Activated CD4-positive, CD25-positive, alpha-beta regulatory T cell (primary cell): ENCODE measurements at places on chromosomes 13 and 19.
A peak's percentile ranks its signal among the peaks of the same experiment; 100 is the strongest.

DNA sequence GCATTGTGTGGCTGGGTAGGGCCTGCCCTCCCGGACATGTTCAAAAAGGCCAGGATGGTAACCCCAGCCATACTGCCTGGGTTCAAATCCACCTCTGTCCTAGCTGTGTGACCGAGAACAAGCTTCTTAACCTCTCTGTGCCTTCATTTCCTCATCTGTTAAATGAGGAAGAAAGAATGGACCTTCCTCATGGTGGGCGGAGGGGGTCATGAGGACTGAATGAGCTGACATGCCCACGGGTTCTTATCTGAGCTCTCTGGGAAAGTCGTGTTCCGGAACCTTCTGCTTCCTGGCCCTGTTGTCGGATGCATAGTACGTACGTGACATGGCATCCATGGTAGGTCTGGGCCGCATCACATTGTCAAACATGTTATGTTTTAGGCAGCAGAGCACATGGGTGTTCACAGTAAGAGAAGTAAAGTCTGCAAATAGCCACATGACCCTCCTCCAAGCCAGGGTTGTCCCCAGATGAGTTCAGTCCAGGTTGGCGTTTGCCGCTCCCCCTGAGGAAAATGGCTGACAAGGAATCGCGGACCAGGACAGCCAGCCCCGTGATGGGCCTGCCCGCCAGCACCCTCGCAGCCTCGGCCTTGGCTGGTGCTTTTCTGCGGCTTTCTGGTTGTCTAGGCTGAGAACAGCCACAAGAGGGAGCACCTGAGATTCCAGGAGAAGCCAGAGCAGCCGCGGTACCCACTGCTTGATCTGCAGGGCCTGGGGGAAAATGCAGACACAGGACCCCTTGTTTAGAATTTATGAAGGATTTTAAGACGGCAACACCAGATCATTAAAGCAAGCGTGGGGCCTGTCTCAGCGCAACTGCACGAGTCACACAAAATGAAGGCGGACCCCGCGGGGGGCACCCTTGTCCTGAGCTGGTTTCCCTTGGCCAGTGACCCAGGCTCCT, 2.4 kb upstream of the NTN5 start:
- DNase-seq, result peak; percentile 45

DNA sequence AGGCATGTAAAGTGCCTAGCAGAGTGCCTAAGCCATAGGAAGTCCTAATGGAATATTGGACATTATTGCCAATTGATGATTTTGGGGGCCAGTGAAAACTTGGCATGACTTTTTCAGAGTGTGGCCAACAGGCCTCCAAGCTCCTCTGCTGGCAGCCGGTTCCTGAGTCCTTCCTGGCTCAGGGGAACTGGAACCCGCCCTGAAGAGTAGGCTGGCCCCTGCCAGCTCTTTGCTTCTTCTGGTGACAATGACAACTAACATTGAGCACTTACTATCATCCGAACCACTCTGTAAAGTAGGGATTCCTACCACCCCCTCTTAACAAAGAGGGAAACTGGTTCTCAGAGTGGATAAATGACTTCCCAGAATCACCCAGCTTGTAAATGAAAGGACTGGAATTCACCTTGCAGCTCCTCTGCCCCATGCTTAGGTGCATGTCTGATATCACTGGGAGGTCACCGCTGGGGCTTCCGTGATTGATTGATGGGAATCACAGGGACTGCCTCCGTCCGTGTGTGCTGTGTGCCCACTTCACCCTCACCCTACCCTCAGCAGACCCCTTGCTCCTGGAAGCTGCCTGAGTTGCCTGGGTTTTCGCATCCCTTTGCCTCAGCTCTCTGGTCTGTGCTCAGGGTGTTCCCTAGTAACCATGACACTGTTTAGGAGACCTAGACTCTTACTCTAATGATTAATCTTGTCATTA, 50.6 kb downstream of the TNFRSF19 start:
- DNase-seq, result no peak

GRCh38 chr19:46394402-46394797, 19.0 kb downstream of the CCDC8 start:
- no peak for DNase-seq

- DNase-seq, result peak; percentile 28
Measured at GRCh38 chr19:38224014-38224862, at the start of gene DPF1. Gene DPF1 (minus strand): TSS chr19:38224222. CDS start chr19:38224142, 80 bp downstream.

DNA sequence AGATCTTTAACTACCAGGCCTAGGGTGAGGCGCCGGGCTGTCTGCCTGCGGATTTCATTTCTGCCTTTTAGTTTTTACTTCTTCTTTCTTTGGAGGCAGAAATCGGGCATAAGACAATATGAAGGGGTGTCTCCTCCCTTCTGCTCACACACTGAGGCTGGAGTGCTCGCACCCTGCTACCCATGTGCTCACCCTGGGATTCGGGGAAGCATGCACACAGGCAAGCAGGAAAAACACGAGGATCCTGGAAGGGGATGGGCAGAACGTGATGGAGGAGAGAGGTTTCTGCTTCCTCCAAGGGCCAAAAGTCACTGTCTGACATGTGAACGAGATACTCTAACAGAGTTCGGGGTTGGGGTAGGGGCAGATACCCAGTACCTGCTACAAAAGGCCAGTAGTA, 28.4 kb downstream of the ZNF823 start:
- DNase-seq, result no peak

DNA sequence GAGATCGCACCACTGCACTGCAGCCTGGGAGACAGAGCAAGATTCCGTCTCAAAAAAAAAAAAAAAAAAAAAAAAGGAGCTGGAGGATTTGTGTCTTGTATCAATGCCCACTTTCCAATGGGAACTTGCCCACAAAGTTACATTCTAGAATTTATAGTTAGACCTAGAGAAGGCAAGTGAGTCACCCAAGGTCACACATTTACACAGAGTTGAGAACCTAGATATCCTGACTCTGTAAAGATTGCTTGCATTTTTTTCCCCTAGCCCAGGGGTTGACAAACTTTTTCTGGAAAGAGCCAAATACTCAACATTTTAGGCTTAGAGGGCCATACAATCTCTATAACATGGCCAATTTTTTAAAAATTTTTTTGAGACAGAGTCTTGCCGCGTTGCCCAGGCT, 7.7 kb upstream of the BRD4 start:
- DNase-seq, result no peak

DNA sequence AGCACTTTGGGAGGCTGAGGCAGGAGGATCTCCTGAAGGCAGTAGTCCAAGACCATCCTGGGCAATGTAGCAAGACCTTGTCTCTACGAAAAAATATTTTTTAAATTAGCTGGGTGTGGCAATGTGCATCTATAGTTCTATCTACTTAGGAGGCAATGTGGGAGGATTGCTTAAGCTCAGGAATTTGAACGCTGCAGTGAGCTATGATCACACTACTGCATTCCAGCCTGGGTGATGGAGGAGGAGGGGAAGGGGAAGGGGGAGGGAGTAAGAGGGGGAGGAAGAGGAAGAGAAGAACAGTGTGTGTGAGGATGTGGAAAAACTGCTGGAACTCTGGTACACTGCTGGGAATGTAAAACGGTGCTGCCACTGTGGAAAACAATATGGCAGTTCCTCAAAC, 9.2 kb upstream of the CLIP3 start:
- DNase-seq, result no peak

DNA sequence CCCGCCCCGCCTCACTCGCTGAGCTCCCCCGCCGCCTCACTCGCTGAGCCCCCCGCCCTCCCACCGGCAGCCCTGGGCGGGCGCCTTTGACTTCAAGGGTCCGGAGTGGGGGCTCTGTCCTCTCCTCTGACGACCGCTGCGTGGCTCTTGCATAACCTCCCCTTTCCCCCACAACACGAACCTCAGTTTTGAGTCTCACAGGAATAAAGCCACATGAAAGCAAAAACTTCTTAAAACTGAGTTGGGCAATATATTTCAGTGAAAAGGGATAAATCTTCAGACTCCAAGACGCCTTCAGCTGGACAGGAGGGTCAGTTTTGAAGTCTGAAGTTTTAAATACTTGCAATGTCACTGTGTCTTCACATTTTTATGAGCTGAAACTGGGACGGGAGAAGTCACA, 70.6 kb upstream of the C13orf46 start:
- no peak for DNase-seq

GRCh38 chr13:112172641-112173251, 105.8 kb downstream of the SOX1 start:
- DNase-seq, result no peak

- no peak for DNase-seq
Measured at GRCh38 chr19:45097776-45098520, 5.0 kb downstream of the PPP1R37 start.

- no peak for DNase-seq
Measured at GRCh38 chr19:5059213-5059574, 90.3 kb downstream of the KDM4B start.

DNA sequence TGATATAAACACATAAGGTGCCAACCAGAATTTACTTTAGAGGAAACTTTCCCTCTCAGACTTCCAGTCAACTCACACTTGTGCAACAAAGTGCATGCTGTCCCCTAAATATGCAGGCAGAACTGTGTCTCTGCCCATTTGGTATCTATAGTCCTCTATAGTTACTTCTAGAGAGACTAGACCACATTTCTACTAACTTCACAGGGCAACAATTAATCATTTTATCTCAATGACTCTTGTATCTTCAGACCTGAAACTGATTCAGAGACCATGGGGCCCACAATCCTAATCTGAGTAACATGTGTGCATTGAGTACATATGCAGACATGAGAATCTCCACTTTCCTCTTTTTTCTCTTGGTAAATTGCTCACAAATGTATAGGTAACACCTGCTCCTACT, 158.1 kb downstream of the ZNF486 start:
- DNase-seq, result no peak

GRCh38 chr19:46915386-46915785, 54.6 kb downstream of the ARHGAP35 start:
- DNase-seq, result no peak

GRCh38 chr13:106507560-106508274, 27.7 kb downstream of the EFNB2 start:
- no peak for DNase-seq

DNA sequence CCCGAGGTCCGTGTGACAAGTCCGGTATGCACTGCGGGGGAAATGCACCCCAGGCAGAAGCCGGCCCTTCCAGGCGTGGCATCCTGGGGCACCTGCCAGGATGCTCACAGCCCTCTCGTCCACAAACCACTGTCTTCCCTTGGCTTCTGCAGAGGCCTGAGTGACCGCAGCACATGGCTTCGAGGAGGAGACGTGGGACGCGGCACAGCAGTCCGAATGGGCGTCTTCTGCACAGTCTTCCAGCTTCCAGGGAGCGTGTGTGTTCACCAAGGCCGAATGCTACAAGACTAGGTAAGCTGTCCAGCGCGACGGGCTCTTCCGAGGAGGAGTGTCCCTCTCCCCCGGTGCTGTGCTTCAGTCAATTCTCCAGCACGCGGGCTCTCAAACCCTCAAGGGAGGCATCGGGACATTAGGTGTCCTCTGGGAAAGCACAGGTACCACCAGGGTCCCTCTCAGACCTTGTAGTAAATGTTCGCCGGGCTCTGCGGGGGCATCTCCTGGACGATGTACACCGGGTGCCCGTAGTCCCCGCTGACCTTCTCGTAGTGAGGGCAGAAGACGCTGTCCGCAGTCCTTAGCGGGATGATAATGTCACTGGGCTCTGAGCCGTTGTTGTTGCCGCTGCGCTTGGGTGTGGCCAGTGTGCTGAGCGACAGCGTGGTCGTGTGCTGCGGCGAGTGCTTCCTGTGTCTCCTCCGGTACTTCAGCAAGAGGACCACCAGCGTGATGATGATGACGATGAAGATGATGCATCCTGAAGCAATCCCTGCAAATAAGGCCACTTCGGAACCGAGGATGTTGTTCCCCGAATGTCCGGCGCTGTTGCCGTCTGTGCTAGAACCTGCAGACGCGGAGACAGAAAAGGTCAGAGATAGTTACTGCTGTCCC, 42.6 kb downstream of the EFNB2 start:
- DNase-seq, result no peak

DNA sequence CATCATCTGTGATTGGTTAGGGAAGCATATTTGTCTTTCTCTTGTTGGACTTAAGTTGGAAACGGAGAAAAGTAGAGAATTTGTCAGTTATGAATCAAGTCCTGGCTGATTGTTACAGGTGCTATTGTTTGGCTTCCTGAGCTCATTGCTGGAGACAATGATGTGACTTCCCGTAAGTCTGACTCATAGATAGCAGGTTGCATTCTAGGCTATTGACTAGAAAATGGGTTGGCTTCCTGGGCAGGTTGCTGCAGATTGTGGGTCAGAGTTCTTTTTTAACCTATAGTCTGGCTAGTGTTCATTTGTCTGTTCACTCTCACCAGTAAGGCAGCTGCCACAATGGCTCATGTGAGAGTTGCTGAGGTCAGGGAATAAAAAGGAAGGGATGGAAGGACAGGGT, 101.5 kb downstream of the CCNA1 start:
- DNase-seq, result no peak

DNA sequence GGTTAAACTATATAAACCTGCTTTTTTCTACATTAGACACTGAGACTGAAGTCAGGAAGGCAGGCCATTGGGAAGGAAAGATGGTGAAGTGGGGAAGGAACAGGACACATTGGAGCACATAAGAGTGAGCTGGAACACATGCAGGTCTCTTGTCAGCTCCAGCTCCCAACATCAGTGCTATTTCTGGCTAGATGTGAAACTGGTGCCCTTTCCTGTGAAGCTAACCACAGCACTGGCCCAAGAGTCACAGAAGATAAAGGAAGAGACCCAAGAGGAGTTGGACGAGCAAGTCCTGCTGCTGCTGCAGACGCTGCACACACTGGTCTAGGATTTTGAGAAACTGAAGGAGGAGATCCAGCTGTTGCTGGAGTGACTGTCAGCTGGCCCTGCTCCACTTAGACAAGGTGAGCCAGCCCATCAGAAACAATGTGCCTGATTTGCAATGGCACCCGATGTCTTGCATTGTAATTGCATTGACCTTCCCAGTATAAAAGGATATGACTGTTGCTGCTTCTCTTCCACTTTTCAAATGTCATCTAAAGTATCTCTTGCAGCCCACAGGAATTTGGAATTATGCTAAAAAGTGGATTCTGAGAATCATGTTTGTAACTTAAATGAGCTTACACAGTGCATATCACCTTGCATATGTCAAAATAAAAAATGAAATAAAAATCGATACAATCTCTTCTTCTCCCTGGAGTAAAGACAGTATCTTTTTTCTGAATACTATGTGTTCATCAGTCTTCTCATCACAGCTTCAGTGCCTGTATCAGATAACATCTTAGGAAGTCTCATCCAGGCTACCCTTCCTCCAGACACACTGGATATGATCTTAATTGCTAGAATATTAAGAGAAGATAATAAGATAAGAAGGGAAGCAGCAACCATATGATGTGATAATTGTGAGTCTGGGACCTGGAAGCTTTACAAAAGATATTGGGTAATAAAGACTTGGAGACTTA, 230.7 kb upstream of the SPRY2 start:
- DNase-seq, result no peak

DNA sequence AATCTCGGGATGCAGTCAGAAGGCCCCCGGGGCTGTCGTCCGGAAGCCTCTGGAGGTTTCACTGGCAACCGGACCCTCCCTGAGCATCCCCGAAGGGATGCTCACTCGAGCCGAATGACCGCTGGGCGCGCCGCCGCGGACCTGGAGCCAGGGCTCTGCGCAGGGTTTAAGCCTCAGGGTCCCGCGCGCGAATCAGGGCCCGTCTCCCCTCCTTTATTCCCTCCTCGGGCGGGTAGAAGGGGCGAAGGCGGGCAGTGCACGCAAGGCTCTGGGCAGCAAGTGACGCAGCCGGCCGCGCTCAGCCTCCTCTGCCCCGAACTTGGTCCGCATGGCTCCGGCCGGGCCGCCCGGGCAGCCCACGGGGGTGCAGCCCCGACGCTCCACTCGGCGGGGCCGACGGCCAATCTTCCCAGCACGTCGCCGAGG, 572 bp downstream of the SHISA2 start:
- no peak for DNase-seq
